Spinal cord (tissue), 10 donors: ENCODE measurements at places on chromosomes 2 and 18.

GRCh38 chr2:20623741-20624155, 27.1 kb downstream of the HS1BP3 start:
- no peak for DNase-seq

GRCh38 chr2:159549234-159549633, 67.1 kb downstream of the BAZ2B start:
- DNase-seq: no peak

GRCh38 chr18:41594582-41594981, 360.5 kb upstream of the PIK3C3 start:
- DNase-seq: no peak

DNA sequence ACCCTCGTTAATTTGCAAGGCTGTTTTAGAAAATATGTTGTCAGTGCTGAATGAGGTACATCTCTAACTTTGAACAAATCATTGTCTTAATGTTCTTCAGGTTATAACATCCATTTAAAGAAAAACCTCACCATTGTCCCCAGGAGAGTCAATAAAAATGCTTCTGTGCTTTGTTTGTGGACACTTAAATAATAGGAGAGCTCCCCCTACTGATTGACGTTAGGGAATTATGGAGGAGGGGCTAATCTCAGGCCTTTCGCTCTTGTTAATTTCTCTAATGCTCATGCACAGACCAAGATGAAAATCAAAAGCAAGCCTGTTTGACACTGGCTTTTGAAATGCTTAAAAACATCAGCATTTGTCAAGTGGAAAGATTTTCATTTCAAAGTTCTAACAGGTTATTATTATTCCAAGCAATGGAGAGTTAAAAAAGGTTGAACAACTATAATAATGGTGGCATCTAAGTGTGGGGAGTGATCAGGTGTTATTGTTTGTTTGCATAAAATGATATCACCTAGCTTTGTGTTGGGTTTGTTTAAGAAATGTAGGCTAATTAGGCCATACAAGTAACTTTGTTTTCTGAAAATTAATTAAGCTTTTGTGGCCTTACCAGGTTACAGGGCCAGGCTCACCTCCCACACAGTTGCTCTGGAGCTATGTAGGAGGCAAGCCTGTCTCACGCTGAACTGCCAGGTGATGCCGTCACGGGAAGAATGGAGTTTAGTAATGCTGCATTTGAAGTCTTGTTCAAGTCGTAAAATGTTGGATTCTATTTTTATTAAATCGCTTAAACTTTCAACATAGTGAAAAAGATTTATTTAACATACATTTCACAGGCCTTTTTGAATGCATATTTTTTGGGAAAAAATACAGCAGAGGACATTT, 51.7 kb upstream of the SMIM21 start:
- DNase-seq: no peak

DNA sequence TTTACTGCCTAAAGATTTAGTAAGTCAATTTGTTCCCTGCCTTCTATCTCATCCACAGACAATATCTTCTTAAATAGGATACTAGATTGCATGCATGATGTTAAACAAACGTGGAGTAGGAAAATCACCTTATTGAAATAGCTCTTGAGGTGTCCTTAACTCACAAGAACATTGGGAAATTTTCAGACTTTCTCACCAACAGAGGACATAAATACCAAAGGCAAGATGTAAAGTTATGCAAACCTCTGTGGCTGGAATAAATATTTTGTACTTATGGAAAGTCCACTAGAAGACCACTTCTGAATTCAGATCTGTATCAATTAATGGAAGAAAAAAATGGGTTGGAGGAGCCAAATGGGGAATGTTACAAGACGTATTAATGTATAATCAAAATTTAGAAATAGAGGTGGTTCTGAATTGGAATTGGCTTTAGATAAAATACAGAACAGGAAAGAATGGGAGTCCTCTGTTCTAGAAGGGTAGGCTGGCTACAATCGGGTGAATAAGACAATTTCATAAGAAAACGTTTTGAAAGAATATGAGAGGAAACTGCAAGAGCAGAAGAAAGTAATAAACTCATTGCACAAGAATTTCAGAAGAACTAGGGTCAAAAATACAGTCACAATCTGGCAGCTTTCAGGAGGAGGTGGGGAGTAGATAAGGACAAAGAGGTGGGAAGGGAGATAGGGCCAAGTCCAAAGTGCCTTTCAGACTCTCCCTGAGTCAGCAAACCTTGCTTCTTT, 69.3 kb upstream of the FN1 start:
- no peak for DNase-seq
